PC-3 (cell line): ENCODE measurements at places on chromosomes 2 and 18. TPM values are rescaled to one million over a fixed set of nuclear protein-coding genes. Genes with fewer than 3 reads are reported as not detected.

- H3K27ac ChIP-seq: no peak overlapping the region
- DNase-seq: no peak
- no peak overlapping the region for H3K4me3 ChIP-seq
- no peaks in the 10 kb centered on the region for H3K27me3 ChIP-seq
Observed at GRCh38 chr2:97671526-97671925, 2.0 kb downstream of the C2orf92 start.

DNA sequence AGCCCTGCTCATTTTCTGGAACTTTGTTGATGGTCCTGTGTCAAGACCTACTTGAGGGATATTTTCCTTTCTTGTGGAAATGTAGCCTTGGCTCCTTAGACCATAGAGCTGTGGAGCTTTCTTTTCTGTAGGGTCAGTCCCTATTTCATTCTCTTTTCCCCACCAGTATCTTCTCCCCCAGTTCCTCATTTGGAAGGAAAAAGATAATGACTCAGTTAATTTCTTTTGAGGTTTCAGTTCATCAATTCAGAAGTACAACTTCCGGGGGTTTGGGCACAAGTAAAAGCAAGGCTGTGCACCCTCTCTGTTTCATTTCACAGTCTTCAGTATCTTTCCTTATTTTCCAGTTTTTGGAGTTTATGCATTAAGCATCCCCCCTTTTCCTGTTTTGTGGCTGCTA is 70.7 kb downstream of the CDC42EP3 start:
- DNase-seq: no peak
- H3K36me3 ChIP-seq: no peaks in the 10 kb centered on the region
- no peak overlapping the region for H3K27ac ChIP-seq
- peaks cover 11% of the 10 kb centered on the region for H3K4me1 ChIP-seq
- no peak overlapping the region for H3K4me3 ChIP-seq

GRCh38 chr2:25814681-25815080 is 63.6 kb downstream of the ASXL2 start:
- DNase-seq: peak; percentile 41
- H3K27me3 ChIP-seq: no peaks in the 10 kb centered on the region
- no peak overlapping the region for H3K27ac ChIP-seq

PSMA8 gene
- not detected in 2 replicates for total RNA-seq

DNA sequence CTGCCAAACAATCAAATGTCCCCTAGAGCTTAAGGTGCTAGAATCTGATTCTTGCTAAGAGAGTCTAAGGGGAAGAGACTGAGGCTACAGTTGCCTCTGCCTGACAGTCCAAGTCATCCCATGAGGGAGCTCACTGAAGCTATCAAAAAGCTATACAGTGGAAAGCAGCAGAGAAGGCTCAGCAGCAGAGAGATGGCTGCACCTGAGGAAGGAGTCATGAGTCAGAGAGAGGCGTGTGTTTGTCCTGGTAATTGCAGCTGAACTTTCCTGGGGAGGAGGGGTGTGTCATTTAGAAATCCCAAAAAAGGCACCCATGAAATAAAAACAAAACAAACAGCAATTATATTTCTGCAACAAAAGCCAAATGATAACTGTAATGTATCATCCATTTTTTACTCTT is 305.2 kb upstream of the UBE2E3 start:
- H3K4me3 ChIP-seq: no peak overlapping the region
- H3K36me3 ChIP-seq: no peaks in the 10 kb centered on the region
- peaks cover 44% of the 10 kb centered on the region for H3K4me1 ChIP-seq
- no peak overlapping the region for H3K27ac ChIP-seq
- no peaks in the 10 kb centered on the region for H3K27me3 ChIP-seq

AGBL5 gene
- total RNA-seq: 14.1 and 19.2 TPM in 2 replicates

HOXD3 gene
- 3.0 and 4.4 TPM in 2 replicates for total RNA-seq

DNA sequence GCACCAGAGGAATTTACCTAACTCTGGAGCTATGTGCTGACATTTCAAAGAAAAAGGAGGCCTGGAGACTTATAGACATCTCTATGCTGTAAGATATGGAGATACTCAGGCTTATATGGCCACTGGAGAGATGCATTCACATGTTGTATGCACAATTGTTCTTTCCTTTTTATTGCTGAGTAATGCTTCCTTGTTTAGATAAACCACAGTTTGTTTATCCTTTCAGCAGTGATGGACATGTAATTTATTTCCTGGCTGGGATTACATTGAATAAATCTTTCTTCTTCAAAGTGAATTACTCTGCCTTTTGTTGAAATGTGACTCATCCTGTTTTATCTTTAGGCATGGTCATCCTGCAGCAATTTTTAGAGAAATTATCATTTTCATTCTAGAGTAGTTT is 716.7 kb upstream of the GCFC2 start:
- no peaks in the 10 kb centered on the region for H3K36me3 ChIP-seq
- no peak overlapping the region for H3K4me3 ChIP-seq
- no peak overlapping the region for H3K27ac ChIP-seq
- peaks cover 4% of the 10 kb centered on the region; the same call in 1 of the 2 replicates for H3K27me3 ChIP-seq

- H3K4me1 ChIP-seq: no peaks in the 10 kb centered on the region
- H3K36me3 ChIP-seq: no peaks in the 10 kb centered on the region
- no peak overlapping the region for H3K27ac ChIP-seq
- no peak overlapping the region for H3K4me3 ChIP-seq
Observed at GRCh38 chr2:17429130-17429529, 89.1 kb downstream of the RAD51AP2 start.

GRCh38 chr2:227415538-227416424 is 28.0 kb upstream of the SCYGR1 start:
- DNase-seq: peak; percentile 81
- no peaks in the 10 kb centered on the region for H3K36me3 ChIP-seq
- peaks cover 19% of the 10 kb centered on the region for H3K4me1 ChIP-seq
- H3K27me3 ChIP-seq: no peaks in the 10 kb centered on the region
- no peak overlapping the region for H3K4me3 ChIP-seq

CLEC4F gene
- not detected in 2 replicates for total RNA-seq

- no peak overlapping the region for H3K27ac ChIP-seq
- H3K27me3 ChIP-seq: 0 out of 2 replicates have a peak, but pooled peaks cover 5% of the 10 kb centered on the region
- H3K4me1 ChIP-seq: no peaks in the 10 kb centered on the region
- no peak for DNase-seq
Observed at GRCh38 chr2:210997373-210997772, 441.0 kb downstream of the CPS1 start.

DNA sequence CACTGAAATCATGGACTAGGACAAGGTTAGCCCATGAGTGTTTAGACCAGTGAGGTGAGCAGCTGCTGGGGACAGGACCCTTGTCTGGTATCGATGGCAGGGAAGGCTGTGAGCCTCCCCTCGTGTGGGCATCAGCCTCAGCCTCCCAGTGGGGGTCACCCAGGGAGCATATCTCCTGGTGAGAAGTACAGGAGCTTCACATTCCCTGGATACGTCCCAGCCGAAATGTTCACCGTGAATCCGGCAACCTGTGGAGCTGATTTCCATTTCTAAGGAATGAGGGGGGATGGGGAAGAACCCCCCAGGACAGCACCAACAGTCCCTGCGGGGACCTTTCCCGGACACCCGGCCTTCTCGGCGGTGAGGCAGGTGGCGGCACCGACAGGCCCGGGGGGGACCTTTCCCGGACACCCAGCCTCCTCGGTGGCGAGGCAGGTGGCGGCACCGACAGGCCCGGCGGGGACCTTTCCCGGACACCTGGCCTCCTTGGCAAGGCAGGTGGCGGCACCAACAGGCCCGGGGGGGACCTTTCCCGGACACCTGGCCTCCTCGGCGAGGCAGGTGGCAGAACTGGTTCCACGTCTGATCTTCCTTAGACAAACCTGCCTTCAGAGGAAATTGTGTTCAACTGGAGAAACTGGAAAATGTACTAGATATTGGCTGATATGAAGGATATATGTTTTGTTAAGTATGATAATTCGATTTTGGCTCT is 21.2 kb downstream of the RTP5 start:
- H3K27me3 ChIP-seq: no peaks in the 10 kb centered on the region
- no peak overlapping the region for H3K4me3 ChIP-seq
- no peaks in the 10 kb centered on the region for H3K36me3 ChIP-seq
- DNase-seq: no peak
- H3K4me1 ChIP-seq: no peaks in the 10 kb centered on the region; the same call in 1 of the 2 replicates

DNA sequence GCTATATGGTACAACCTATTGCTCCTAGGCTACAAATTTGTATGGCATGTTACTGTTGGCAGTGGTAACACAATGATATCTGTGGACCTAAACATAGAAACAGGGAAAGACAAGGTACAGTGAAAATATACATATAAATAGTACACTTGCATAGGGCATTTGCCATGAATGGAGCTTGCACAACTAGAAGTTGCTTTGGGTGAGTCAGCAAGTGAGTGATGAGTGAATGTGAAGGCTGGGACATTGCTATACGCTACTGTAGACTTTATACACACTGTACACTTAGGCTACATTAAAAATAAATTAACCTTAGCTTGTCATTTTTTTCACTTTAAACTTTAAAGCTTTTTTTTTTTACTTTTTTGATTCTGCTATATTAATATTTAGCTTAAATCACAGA is 500.0 kb upstream of the SETBP1 start:
- no peaks in the 10 kb centered on the region for H3K27me3 ChIP-seq
- H3K27ac ChIP-seq: no peak overlapping the region
- H3K4me3 ChIP-seq: no peak overlapping the region
- H3K4me1 ChIP-seq: no peaks in the 10 kb centered on the region

SCYGR6 gene
- total RNA-seq: not detected in 2 replicates

GRCh38 chr18:12306752-12307700 is 1.0 kb upstream of the TUBB6 start:
- H3K4me3 ChIP-seq: no peak overlapping the region
- peaks cover 22% of the 10 kb centered on the region for H3K4me1 ChIP-seq
- H3K27me3 ChIP-seq: no peaks in the 10 kb centered on the region
- no peak for DNase-seq
- H3K36me3 ChIP-seq: peaks cover 7% of the 10 kb centered on the region

DNA sequence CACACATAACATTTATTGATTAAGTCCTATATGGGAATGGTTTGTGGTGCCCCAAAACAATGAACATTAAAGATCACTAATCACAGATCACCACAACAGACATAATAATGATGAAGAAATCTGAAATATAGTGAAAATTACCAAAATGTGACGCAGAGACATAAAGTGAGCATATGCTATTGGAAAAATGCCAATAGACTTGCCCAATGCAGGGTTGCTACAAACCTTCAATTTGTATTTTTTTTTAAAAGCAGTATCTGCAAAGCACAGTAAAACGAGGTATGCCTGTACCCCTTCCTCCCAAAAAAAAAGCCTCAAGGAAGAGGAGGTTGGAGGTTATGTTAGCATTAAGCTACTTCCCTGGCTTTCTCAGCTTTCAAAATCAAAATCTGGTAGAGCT is 131.1 kb downstream of the RBMS1 start:
- peaks cover 45% of the 10 kb centered on the region for H3K4me1 ChIP-seq
- no peak for DNase-seq
- peaks cover 14% of the 10 kb centered on the region for H3K36me3 ChIP-seq
- H3K4me3 ChIP-seq: no peak overlapping the region
- no peak overlapping the region for H3K27ac ChIP-seq
- no peaks in the 10 kb centered on the region for H3K27me3 ChIP-seq

FABP1 gene
- total RNA-seq: not detected in 2 replicates

DNA sequence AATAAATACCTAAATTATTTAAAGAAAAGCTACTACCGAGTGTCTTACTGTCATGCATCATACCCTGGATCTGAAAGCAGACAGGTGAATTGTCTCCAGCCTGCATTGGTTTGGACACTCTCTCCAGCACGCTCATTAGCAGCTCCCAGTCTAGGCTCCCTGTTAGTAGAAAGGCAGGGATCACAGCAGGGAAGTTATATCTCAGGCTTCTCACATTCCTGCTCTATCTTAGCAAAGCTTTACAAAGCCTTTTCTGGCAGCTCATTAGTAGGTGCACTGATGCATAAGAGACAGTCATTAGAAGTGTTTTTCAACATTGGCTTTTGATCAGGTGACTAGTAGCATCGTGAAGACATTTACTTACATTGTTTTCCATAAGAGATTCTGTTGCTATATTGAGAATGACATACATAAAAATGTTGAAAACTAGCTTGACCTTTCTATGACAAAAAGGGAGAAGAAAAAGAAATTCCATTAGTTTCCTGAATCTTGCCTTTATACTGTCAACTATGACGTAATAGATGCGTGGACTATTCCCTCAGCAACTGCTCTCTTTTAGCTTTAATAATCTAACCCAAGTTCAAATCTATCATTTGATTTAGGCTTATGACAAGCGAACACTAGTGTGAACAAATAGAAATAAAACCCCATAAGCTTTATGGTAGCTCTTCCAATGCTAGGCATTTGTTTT is 408.7 kb upstream of the KCNH7 start:
- no peaks in the 10 kb centered on the region for H3K4me1 ChIP-seq
- no peak for DNase-seq
- no peaks in the 10 kb centered on the region for H3K36me3 ChIP-seq
- H3K27me3 ChIP-seq: peaks cover 28% of the 10 kb centered on the region; the same call in 1 of the 2 replicates
- no peak overlapping the region for H3K27ac ChIP-seq

GRCh38 chr2:216283038-216283900 is 89.0 kb downstream of the MARCHF4 start:
- no peaks in the 10 kb centered on the region for H3K27me3 ChIP-seq
- peak; percentile 17 for DNase-seq
- no peak overlapping the region for H3K4me3 ChIP-seq
- no peaks in the 10 kb centered on the region for H3K36me3 ChIP-seq
- no peak overlapping the region for H3K27ac ChIP-seq

- no peaks in the 10 kb centered on the region for H3K27me3 ChIP-seq
- H3K4me3 ChIP-seq: no peak overlapping the region
- H3K4me1 ChIP-seq: peaks cover 6% of the 10 kb centered on the region
Observed at GRCh38 chr2:37599688-37600525, 71.5 kb downstream of the CDC42EP3 start.

DNA sequence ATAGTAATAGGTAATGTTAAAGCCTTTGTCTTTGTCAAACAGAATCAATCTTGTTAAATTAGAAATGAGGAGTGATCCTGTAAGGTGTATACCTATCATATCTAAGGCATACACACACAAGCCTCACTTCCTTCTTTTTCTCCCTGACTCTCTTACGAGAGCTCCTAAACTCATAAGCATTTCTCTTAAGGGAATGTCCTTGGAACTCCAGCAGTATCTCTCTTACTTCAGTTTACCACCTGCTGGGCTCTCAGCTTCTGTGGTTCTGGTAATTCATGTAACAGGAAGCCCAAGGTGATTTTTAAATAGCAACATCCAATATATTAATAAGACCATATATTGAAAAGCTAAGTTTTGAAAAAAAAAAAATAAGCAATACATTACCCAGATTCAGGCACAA is 85.9 kb downstream of the UBE2E3 start:
- H3K4me3 ChIP-seq: no peak overlapping the region
- peaks cover 3% of the 10 kb centered on the region; the same call in 1 of the 2 replicates for H3K36me3 ChIP-seq
- DNase-seq: no peak
- H3K27me3 ChIP-seq: no peaks in the 10 kb centered on the region
- no peak overlapping the region for H3K27ac ChIP-seq

CDH7 gene
- 6.1 and 7.3 TPM in 2 replicates for total RNA-seq

TMSB10 gene
- total RNA-seq: 4,758 and 5,246 TPM in 2 replicates
